ENCODE measurements at places on chromosomes 7 and 10. TPM values are rescaled to one million over a fixed set of nuclear protein-coding genes. Genes with fewer than 3 reads are reported as not detected.

GRCh38 chr10:116892907-116893685, 43.8 kb downstream of the ENO4 start:
- no peak for DNase-seq

The SFRP5 gene
- not detected for total RNA-seq

DNA sequence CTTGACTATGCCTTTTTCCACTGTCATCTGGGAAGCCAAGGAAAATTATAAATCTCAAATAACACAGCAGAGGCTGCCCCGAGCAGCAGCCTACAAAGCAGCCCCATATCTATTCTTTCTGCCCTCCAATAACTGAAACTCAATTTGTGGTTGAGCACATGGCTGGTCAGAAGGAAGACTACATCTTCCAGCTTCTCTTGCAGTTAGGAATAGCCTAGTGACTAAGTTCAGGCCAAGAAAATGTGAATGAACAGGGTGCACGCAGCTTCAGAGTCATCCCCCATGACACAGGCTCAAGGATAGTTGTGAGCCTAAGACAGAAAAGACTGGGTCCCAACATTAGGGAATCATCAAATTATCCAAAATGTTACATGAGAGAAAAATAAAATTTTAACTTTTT, 42.3 kb downstream of the CHCHD3 start:
- no peak for DNase-seq

DNA sequence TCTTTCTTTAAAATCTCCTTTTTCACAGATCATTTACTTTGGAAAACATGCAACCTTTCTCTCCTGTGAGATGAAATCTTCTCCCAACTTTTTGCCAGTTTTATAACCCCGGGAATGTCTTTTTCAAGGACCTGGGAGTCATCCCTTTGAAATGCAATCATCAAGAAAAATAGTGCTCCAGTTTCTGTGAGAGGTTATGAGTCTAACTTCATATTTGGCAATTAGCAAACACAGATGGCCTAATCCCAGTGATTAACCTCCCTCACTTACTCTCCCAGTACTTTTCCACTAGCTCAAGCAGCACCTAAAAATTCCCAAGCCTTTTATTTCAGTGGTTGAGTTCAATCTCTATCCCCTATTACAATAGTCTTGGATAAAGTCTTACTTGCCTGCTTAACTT, 185.8 kb upstream of the TMEM106B start:
- DNase-seq, result no peak

DNA sequence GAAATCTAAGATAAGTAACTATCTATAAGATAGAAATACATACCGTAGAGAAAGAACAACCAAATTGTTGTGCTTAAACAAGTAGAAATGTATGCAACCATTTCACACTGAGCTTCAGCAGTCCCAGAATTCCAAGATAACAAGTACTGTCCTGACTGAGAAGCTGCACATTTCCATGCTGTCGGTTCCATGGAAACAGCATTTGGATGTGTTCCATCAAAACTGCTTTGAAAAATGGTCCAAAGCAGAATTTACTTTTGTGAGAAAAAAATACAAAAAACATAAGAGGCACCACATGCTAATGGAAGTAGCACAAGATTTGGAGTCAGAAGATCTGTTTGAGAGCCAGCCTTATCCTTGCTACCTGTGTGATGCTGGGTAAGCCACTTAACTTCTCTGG, 92.6 kb downstream of the MTERF1 start:
- DNase-seq, result no peak

GRCh38 chr7:158911145-158911544, 54.8 kb downstream of the DYNC2I1 start:
- DNase-seq, result no peak

GRCh38 chr7:50121286-50121685, 28.2 kb upstream of the ZPBP start:
- DNase-seq, result no peak

GRCh38 chr10:103708627-103709288, 146.6 kb downstream of the SH3PXD2A start:
- DNase-seq, result no peak

The IGF2BP3 gene
- 49.3 TPM for total RNA-seq

The VIPR2 gene
- total RNA-seq, result not detected

GRCh38 chr7:78185149-78185745, 386.7 kb downstream of the PHTF2 start:
- no peak for DNase-seq

GRCh38 chr10:93758891-93759410, 1.2 kb downstream of the LGI1 start:
- no peak for DNase-seq

GRCh38 chr7:41880107-41880506, 177.2 kb upstream of the INHBA start:
- no peak for DNase-seq

The CABCOCO1 gene
- total RNA-seq, result 0.86 TPM

- no peak for DNase-seq
Measured at GRCh38 chr7:154886591-154886990, 116.3 kb downstream of the PAXIP1 start.

- DNase-seq, result no peak
Measured at GRCh38 chr10:101287997-101288635, 58.9 kb upstream of the LBX1 start.

Data from epithelial cell of proximal tubule (primary cell).